NCI-H2171 treated with DMSO at 0.1 percent for 48 hours (cell line): ENCODE measurements at places on chromosomes 5 and 9.
A peak's percentile ranks its signal among the peaks of the same experiment; 100 is the strongest.

- DNase-seq, result peak; percentile 36
These were observed 8.6 kb downstream of the SCGB3A2 start for GRCh38 chr5:147887026-147887627.

DNA sequence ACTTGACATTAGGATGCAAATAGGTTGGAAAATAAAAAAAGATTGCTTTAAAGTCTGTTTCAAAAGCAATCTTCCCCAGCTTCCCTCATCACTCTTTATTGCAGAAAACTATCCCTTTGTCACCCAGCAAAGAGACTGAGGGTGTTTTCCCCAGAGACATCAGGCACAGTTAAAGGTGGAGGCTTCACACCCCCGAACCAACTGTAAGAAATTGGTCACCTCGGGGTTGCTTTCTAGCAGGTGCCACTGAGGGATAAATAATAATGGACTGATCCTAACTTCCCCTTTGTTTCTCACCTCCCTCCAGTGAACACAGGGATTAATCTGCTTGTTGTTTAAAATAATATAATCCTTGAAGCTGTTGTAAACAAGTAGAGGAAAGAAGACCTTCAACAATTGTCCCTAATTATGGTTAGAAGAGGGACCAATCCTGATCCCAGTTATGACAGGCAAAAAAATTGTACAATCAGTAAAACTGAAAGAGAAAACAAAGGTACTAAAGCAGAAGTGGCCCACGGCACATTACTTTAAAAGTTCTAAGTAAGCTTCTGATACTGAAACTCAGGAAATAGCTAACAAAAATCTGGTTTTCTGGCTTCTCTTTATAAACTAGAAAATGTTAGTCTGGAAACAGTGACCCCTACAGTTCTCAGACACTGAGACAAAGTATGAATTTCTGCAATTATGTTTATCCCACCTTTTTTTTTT, 6.6 kb upstream of the PCSK1 start:
- DNase-seq, result no peak

DNA sequence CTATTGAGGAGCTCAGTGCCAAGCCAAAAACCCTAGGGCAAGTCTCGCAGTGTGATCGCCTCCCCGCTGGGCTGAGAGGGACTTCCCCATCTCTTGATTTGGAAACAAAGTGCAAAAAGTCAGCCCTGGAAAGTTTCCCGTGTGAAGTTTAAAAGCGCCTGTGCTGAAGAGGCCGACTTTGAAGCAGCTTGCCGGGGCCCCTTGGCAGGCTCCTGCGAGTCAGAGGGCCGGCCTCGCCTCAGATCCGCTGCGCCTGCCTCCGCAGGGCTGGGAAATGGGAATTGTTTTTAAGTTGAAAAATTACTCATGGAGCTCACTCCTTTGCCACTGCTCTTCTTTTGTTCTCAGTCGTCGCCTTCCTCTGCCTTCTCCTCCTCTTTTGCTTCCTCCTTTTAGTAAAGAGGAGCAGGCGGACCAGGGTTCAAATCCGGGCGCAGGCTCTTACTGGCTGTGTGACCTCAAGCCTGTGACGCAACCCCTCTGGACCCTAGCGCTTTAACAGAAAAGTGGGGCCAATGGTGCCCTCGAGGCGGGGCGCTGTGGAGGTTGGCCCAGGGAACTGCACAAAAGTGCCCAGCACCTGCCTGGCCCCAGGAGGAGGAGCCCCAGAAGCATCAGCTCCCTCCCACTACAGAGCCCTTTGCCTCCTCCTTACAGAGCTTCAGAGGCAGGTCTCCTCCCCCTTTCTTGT, 14.7 kb upstream of the LHX2 start:
- DNase-seq, result no peak

DNA sequence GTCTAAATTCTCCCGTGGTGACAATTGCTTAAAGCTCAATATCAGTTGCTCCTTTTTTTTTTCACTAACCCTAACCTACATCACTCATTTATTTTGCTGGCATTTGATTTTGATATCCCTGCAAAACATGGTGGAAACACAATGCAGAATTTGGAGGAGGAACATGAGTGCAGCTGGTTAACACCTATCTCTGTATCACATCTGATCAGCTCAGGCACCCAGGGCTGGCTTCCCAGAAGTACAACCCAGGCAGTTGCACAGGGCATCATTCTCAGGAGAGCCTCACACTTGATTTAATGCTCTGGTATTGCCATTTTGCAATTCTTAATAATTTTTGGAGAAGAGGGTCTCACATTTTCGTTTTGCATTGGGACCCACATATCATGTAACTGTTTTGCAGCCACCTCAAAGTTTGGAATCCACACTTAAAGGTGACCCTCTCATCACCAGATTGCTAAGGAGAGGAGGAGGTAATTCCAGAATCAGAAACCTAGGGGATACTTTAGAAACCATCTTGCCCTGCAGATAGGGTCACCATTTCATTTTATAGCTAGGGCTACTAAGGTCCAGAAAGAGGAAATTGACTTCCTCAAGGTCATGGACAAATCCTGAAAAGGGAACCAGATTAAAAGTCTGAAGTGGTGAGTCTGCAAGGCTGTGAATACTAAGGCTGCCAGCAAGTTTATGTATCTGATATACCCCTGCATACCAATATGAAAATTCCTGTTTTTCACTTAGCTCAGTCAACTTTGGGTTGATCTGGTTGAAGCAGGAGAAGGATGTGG, 19.3 kb upstream of the ADAM19 start:
- no peak for DNase-seq

GRCh38 chr9:34106110-34106509, 20.4 kb downstream of the DCAF12 start:
- DNase-seq, result no peak

GRCh38 chr9:131429121-131430012, 35.5 kb downstream of the PRRC2B start:
- no peak for DNase-seq
